ENCODE measurements at places on chromosomes 12 and 14.

DNA sequence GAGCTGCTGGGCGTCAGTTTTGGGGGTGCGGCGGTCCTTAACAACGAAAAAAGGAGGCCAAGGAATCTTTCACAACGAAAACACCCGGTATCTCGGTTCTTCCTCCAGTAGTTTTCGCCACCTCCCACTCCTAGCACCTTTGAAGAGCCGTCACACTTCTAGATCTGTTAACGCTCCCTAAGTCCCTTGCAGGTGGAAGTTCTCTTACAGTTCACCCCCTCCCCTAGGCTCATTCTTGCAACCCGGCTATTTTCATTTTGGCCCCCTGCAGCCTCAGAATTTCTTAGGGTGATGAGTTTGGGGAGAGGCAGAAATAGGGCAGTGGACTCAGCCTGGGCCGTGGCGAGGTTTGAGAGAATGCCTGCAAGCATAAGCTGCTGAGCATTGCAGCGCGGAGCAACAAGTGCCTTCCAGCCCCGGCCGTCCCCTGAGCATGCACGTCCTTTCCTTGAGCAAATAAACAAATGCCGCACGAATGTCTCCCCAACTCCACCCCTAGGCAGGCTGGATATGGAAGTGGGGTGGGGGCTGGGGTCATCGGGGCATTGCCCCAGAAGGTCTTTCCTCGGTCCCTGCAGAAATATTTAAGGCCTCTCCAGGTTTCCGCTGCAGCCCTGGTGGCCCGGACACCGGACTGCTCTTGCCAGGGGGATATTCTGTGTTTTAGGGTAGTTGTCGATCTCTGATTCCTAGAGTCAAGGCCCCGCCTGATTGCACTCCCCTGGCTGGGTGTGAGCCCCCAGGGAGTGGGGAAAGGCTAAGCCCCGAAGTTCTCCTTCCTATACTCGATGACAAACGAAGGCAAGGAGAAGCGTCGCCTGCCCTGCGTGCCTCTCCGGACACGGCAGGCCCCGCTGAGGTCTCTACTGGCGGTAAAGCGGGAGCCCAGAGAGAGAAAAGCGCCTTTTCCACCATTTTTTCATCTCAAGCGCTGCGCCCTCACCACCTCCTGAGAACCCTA lies 1.6 kb downstream of the RFX4 start:
- DNase-seq, result no peak

DNA sequence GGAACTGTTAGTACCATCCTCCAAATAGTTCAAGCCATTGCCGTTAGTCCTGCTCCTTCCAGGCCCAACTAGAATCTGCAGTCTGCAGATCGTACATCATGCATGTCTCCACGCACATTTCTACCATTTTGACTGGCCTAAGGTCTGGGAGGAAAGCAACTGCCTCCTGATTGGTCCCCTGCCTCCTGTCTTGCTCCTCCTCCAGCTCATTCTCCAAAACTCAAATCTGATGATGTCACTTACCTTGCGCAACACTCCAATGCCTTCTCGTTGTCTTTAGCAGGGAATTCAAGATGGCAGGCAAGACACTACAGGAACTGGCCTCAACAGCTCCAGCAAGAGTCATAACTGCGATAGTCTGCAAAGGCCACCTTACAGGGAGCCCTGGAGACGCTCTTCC lies 9.7 kb upstream of the HCAR1 start:
- no peak for DNase-seq

- no peak for DNase-seq
Measured at GRCh38 chr14:95770777-95771176, 56.9 kb upstream of the TCL1A start.

DNA sequence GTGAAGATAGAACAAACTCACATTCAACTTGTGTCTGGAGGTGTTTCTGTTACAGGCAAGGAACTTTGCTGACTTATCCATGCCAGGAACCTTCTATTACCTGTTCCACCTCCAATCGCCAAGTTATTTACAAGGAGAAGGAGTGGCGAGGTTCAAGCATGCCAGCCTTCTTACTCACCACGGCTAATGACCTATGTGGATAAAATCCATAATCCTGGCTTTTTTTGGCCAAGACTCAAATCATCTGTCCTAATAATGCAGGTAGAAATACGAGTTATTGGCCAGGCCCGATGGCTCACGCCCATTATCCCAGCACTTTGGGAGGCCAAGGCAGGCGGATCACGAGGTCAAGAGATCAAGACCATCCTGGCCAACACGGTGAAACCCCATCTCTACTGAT lies 241.6 kb downstream of the TMEM132D start:
- no peak for DNase-seq

- no peak for DNase-seq
Measured at GRCh38 chr14:75297411-75298040, 18.9 kb downstream of the FOS start.

- no peak for DNase-seq
Measured at GRCh38 chr12:96212456-96213375, 18.5 kb downstream of the ELK3 start.

- no peak for DNase-seq
Measured at GRCh38 chr14:105195522-105196264, 14.6 kb upstream of the NUDT14 start.
